ENCODE measurements at places on chromosomes 3 and 15. TPM values are rescaled to one million over a fixed set of nuclear protein-coding genes. Genes with fewer than 3 reads are reported as not detected.

GRCh38 chr3:143718463-143718862, 129.8 kb downstream of the SLC9A9 start:
- DNase-seq: no peak

DNA sequence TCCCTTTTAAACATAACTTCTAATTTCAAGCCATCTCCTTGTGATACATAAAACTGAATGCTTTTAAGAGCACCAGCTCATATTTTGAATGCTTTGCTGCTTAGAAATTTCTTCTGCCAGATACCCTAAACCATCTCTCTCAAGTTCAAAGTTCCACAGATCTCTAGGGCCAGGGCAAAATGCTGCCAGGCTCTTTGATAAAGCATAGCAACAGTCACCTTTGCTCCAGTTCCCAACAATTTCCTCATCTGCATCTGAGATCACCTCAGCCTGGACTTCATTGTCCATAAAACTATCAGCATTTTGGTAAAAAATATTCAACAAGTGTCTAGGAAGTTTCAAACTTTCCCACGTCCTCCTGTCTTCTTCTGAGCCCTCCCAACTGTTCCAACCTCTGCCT, 17.5 kb downstream of the OSTN start:
- no peak for DNase-seq

The ITIH1 gene
- total RNA-seq: not detected

GRCh38 chr15:55507567-55507966, 467 bp downstream of the DNAAF4 start:
- DNase-seq: no peak

DNA sequence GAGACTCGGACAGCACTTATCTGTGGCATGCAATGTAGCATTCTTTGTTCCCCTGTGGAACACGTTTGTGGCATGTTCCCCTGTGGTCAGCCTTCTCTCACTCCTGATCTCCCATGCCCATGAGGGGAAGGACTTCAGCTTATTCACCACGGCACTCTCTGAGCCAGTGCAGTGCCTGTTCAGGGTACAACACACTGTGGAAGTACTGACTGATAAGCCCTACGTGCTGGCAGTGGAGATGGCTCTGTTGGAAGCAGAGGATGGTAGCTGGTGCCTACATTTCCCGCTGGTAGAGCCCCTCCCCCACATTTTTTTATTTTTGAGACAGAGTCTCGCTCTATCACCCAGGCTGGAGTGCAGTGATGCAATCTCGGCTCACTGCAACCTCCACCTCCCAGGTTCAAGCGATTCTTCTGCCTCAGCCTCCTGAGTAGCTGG, 43.5 kb upstream of the ETV5 start:
- DNase-seq: no peak

DNA sequence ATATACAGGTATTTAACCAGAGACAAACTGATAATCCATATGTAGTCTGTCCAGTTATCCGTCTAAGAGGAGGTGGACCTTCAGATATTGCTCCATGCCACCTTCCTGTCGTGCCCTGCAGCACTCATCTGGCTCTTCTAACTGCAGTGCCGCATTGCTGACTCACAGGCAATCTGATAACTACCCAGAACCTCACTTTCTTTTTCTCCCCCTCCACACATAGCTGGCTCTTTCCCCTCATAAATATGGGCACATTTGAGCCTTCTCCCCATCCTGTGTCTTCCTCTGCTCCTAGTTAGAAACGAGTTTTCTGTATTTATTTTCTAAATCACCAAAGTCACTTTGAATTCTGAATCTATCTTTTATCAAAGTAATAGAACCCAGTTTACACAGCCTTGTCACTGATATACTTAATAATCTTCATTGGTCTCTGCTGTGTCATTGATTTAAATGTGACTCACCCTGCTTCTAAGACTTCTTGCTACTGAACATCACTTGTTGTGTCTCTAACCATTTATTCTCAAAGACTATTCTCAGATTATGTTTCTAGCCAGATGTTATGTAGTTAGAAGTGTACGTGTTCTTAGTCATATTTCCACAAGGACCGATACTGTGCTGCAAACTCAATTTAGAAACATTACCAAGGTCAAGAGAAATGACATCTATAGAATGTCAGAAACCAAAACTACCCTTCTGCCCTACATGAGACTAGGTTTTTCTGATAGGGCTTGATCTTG, 17.4 kb upstream of the KCNMB2 start:
- DNase-seq: no peak

The SLC12A1 gene
- total RNA-seq: 0.81 TPM

- no peak for DNase-seq
Measured at GRCh38 chr3:101536266-101536665, 23.3 kb upstream of the SENP7 start.

The ACAN gene
- 312 TPM for total RNA-seq

The AMT gene
- 11.3 TPM for total RNA-seq

- DNase-seq: no peak
Measured at GRCh38 chr3:182989566-182989965, 9.2 kb upstream of the DCUN1D1 start.

DNA sequence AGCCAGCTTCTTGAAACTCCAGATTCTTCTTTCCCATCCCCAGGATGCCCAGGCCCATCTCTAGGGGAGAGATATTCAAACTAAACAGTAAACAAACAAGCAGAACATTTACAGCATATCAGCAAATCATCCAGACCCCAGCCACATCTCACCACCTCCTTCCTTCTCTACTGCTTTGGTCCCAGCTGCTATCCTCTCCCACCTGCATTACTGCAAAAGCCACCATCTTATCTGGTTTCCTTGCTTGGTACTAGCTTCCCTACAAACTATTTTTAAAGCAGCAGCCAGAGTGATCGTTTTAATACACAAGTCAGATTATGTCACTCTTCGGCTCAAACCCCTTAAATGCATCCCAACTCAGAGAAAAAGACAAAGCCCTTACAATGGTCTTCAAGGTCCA, 4.8 kb downstream of the LYSMD2 start:
- no peak for DNase-seq

The LEKR1 gene
- 1.3 TPM for total RNA-seq

The PIGZ gene
- 5.2 TPM for total RNA-seq

The BNC1 gene
- 0.13 TPM for total RNA-seq

The C3orf22 gene
- total RNA-seq: not detected
